Stimulated activated CD8-positive, alpha-beta memory T cell treated with anti-CD3 and anti-CD28 coated beads, Interleukin-7, amount 100 ng/mL, for 24 hours (primary cell): ENCODE measurements at places on chromosomes 1 and 21.

DNA sequence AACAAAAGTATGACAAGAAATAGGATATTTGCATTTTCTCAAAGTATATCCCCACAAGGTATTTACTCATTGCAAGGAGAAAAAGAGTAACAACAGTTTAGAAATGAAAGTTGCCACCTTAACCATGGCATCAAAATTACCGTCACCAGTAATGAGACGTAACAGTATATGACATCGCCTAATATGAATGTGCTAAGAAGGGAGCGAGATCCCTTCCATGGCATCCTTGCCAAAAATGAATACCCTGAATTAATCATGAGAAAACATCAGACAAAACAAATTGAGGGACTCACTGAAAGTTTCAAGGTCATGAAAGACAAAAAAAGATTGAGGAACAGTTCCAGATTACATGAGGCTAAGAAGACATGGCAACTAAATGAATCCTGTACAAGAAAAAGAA is 78.9 kb upstream of the MROH9 start:
- no peak for DNase-seq

DNA sequence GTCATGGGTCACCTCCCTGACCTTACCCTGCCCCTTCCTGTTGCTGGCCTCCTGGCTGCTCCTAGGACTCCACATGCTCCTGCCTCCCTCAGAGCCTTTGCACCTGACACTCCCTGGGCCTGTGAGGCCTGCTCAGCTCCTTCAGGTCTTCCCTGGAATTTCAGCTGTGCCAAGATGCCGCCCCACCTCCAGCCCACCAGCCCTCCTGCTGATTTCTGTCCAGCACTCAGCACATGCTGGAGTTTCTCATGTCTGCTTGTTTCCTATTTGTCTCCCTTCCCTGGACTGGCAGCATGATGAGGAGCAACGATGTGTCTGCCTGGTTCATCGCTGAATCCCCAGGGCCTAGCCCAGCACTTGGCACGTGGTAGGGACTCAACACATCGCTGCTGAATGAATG is 3.0 kb downstream of the MFAP2 start:
- no peak for DNase-seq

DNA sequence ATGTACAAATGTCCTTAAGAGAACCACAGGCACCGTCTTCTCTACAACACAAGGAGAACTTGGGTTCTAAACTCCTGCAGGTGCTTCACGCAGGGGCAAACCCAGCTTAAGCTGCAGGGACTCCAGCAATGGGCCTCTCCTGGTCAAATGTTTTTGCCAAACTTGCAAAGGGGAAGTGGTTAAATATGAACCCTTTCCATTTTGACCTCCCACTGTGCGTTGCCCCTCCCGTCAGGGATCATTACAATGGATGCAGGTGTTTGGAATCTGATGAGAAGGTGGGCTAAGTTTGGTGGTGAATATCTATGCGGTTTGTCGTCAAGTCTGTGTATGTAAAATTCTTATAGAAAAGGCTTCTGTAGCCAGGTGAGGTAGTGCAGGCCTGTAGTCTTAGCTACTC is 29.1 kb upstream of the SLC25A33 start:
- DNase-seq = no peak

DNA sequence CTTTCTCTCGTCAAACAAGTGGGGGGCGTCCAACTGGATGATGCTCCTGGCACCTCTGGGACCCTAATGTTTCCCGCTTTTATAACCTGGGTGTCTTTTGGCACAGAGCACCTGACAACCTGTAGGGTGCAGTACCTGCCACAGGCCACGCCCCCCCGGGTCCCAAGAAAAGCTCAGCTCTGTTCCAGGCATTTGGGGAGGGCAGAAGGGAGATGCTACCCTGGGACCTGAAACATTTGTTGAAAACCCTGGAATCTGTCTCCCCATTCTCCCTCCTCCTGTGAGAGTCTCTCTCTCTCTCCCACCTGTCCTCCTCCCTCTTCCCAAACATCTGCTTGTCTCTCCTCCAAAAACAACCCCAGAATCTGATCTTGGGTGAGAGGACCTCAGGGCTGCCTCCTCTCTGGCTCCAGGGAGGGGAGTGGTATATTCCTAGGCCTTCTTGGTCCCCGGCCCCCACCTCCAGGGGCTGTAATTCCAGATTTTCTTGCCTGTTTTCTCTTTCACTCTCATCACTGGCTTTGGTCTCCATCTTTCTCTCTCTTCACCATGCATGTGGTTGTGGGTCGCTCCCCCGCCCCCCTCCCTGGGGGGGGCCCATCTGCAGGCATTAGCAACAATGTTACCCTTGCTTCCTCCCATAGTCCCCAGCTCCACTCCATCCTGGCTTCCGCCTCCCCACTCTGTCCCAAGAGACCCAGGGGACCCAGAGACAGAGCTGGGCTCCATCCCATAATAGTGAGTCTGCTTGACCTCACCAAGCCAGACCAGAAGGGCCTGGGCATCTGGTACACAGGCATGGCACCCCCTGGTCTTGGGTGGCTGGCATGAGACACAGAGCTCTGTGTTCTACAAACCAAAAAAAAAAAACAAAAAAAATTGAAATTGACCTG is 4.1 kb downstream of the AHDC1 start:
- DNase-seq = no peak

DNA sequence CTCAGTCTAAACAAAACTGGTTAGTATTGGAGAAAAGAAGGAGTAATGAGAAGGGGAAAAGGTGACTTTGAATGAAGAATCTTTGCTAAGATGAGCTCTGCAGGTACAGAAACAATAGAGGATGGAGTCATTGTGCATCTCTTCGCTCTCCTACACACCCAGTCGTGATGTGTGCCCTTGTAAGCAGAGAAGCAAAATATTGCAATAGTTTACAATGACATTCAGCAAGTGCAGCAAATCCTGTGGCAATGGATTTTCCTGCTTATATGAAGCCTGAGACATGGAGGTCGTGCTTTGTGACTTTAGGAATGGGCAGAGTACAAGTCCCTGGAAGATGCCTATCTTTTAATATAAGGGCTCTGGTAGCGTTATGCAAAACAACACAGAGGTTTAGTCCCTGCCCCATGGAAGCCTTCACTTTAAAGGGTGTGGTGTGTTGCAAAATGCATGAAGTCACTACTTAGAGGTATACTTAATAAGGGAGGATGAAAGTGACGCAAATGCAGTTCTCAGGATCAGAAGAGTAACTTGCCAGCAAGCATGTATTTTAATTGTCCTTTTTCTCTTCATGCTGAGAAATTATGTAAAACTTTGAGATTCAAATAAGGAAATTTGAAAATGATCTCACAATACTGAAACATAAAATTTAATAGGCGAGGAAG is 88.0 kb upstream of the IVNS1ABP start:
- no peak for DNase-seq

DNA sequence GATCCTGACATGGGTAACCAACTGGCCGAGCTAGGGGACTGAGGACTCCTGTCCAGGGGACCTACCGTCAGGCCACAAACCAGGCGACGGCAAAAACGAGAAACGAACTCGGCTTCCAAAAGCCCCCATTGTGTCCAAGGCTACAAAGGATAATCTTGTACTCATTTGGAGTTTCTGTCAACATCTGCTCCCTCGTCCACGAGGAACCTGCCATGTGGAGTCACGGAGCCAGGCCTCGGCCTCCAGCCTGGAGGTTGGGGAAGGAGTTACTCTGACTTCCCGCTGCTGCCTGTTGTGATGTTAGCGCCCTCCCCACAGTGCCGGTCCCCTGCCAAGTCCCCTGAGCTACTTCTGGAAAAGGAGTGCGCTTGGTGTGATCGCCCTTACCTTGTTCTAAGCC is 7.3 kb downstream of the KRTAP10-1 start:
- no peak for DNase-seq

- DNase-seq = no peak
Measured at GRCh38 chr1:229186373-229187056, 84.4 kb upstream of the RAB4A start.

DNA sequence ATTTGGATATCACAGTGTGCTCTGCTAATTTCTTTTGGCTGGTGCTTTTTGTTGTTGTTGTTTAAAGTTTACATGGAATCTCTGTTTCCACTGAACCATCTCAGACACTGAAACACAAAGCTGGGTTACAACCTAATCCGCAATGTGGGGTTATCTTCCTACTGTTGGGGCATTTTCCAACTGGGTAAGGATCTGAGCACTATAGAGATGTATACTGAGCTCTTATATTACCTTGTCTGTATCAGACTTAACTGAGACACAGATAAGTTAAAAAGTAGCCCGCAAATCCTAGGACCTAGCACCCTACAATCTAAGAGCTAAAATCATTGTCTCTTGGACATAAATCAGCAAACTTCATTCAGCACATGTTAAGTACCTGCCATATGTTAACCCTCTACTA is 169.2 kb downstream of the LTN1 start:
- DNase-seq = no peak

GRCh38 chr1:223401873-223402789 is 8.9 kb downstream of the CCDC185 start:
- DNase-seq = no peak

- no peak for DNase-seq
Measured at GRCh38 chr1:11790880-11791715, 14.7 kb downstream of the MTHFR start.

DNA sequence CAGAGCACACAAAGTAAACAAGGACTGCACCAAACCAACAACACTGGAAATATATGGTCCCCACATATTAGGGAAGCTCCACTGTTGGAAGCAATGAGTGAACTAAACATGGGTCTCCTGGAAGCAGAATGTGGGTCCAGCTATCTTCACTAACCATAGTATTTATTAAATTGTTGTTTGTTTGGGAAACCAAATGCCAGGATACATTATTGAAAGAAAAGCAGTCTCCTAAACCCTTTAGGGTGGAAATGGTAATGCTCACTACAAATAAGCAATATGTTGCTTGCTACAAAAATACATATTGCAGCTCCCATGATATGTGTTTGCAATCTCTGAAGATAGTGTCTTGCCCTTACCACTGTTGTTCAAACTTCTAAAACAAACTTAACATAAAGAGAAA is 2.2 kb downstream of the NEGR1 start:
- DNase-seq = no peak

- no peak for DNase-seq
Measured at GRCh38 chr1:8902765-8903164, 24.3 kb upstream of the ENO1 start.

GRCh38 chr1:77382366-77382765 is 100.5 kb downstream of the AK5 start:
- DNase-seq = no peak

DNA sequence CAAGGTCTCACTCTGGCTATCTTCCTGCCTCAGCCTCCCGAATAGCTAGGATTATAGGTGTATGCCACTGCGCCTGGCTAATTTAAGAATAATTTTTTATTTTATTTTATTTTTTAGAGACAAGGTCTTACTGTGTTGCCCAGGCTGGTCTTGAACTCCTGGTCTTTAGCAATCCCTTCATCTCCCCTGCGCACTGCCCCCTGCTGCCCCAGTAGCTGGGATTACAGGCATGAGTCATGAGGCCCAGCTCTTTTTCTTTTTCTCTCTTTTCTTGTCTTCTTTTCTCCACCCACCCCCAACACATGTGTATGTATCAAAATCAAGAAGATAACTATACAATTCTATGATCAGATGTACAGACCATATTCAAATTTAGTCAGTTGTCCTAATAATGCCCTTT is 87.2 kb downstream of the PEX14 start:
- DNase-seq = no peak

DNA sequence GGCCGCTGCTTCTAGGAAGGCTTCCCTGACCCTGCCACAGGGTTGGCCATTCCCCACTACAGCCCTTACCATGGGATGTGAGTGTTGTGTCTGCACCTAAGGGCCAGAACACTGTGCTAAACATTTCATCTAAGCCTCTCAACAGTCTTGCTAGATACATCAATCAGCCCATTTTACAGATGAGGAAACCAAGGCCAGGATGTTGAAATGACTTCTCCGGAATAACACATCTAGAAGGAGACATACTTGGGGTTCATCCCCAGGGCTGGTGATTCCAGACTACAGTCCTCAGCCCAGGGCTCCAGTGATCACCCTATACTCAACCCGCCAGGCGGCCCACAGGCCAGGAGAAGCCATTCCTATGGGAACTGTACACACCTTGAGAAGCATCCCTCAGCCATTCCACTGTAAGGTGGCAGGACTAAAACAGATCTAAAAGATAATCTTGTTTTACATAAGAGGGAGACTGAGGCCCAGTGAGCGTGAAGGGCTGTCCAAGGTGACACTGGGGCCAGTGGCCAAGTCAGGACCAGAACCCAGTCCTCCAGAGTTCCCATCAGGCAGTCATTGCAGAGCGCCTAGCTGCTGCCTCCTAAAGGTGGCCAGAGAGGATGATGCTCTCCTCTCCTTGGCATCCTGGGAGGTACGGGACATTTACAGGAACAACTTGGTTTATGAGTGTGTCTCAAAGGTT is 119.5 kb downstream of the GLIS1 start:
- DNase-seq = no peak
